Activated CD4-positive, alpha-beta T cell treated with anti-CD3 and anti-CD28 coated beads, Interleukin-2, Interleukin-4, amounts not matched to agents 100 ng/mL and 50 ng/mL, durations not matched to agents 16 hours and 8 hours (primary cell): ENCODE measurements at places on chromosomes 12 and 14.

- DNase-seq: no peak
Observed at GRCh38 chr12:54024581-54025305, 3.5 kb upstream of the HOXC6 start.

DNA sequence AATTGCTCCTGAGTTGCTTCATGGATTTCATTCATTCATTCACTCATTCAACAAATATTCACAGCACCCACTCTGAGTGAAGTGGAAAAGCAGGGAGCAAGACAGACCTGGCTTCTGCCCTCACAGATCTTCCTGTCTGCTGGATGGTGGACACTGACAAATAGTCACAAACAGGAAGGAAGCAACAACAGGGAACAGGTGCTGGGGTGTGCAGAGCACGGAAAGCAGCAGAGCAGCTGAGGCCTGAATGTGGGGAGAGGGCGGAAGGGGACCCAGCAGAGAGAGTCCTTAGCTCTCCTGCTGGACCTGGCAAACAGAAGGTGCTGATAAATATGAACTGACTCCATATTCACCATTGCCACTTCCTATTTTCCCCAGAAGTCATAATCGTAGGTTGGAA is 54.4 kb downstream of the SETD3 start:
- no peak for DNase-seq

- no peak for DNase-seq
Observed at GRCh38 chr14:99584823-99585222, 19.2 kb downstream of the CCDC85C start.

- DNase-seq: no peak
Observed at GRCh38 chr14:30240685-30241084, 313.0 kb upstream of the PRKD1 start.

DNA sequence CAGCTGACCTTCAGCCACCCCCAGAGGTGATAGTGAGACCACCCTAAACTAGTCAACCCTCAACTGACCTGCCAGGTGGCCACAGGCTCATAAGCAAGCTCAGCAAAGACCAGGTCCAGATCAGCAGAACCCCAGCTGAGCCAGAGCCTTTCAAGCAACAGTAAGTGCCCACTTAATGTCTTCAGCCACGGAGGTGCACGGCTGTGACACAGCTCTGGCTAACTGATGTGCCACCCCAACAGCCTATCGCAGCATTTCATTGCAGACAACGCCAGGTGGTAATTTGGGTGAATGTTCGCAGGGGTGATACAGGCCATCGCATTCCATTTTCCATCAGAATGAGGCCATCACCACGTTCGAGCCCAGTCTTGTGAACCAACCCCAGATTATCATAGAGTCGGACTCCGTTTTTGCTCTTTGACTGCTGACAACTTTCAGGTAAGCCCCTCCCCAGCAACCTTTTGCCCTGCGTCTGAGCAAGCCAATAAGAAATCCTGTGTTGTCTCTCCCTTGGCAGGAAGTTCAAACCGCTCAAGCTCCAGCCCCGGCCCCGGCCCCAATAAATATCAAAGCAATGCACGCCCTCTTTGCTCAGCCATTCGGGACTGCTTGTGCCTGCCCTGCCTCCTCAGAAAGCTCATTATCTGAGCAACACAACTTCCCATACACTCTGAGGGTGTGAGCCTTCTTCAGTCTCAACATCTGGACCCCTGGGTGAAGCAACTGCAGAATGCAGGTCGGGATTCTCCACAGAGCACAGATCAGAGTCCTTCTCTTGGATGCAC is 44.4 kb downstream of the JAG2 start:
- DNase-seq: no peak

DNA sequence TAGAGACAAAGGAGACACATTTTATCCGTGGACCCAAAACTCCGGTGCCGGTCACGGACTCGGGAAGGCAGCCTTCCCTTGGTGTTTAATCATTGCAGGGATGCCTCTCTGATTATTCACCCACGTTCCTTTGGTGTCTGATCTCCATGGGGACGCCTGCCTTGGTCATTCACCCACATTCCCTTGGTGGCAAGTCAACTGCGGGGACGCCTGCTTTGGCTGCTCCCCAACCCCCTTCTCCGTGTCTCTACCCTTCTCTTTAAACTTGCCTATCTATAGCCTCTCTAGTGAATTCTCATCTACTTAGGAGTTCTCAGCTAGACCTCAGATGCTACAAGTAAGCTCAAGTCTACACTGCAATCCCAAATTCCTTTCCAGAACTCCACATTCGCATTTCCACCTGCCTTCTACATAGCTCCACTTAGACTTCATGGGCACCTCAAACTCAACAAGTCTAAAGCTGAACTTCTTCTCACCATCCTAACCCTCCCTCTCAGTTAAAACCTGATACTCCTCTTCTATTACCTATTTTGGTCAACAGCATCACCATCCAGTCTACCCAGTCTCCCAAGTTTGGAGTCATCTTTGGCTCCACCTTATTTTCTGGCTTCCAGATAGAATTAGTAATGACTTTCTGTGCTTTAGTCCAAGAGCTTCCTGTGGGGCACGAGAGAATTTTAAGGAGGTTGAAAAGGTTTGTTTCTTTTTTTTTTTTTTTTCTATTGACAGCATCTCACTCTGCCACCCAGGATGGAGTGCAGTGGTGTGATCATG is 14.4 kb downstream of the SPTLC2 start:
- no peak for DNase-seq

DNA sequence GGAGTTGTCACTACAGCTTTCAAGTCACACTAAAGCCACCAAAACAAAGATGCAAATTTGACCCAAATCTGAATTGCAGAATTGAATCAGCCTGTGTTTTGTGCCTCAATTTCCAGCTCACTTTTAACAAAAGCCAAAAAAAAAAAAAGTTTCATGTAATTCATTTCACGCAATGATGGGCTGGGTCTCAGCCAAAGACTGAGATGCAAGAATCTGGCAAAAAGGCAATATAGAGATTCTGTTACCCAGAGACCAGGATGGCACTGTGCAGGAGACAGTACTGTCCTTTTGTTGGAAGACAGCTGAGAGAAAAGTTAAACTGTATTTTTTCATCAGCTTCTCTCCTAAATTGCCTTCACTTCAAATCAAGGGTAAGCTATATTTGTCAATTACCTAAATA is 205.7 kb upstream of the NPAS3 start:
- no peak for DNase-seq

GRCh38 chr12:39032448-39032847 is 127.1 kb upstream of the CPNE8 start:
- no peak for DNase-seq

GRCh38 chr14:39266525-39266870 is 32.8 kb downstream of the MIA2 start:
- peak; percentile 36 for DNase-seq

DNA sequence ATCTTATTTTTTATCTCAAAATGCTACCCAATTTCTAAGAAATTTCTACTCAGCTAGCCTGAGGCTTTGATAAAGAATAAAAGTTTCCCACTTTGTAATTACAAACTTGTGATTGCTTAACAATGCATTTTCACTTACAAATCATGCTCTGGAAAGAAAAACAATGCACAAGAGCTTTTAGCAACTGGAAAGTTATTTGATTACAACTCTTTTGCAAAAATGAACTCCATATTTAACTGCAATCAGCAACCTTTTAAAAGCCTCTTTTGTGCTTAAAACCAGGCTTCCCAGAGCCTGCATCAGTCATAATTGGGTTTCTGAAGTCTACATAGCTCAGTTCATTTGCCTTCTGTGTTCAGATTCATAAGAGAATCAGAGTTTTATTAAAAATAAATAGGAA is 395.2 kb downstream of the PAWR start:
- no peak for DNase-seq

GRCh38 chr14:52797653-52798052 is 6.2 kb upstream of the GNPNAT1 start:
- DNase-seq: no peak

DNA sequence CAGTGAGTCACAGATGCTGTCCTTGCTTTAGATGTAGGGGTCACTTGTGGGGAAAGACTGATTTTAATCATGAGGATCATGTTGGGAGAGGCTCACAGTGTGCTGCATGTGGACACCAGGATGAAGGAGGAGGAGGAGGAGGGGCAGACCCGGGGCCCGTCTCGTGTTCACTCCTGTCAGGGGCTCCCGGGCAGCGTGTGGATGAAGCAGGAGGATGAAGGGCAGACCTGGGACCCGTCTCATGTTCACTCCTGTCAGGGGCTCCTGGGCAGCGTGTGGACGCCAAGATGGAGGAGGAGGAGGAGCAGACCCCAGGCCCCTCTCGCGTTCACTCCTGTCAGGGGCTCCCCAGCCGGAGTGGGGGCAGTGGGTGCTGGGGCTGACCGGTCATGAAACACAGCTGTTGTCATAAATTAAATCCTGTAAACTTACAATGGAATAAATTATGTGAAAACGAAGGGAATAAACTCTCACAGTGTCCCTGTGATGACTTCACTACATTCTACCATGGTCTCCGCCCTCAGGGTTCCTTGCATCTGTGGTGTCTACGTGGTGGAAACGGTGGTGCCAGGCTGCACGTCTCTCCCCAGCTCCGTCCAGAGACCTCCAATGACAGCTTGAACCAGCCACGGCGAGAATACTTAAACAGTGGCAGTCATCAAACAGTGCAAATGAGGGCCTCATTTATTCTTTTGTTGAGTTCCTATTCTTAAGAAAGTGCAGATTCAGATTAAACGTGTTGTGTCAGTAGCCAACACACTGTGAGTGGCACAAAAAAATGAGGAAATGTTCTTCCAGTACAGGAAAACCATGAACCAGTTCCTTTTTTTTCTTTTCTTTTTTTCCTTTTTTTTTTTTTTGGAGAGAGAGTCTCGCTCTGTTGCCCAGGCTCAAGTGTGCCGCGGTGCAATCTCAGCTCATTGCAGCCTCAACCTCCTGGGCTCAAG is 37.7 kb upstream of the SFSWAP start:
- DNase-seq: no peak

DNA sequence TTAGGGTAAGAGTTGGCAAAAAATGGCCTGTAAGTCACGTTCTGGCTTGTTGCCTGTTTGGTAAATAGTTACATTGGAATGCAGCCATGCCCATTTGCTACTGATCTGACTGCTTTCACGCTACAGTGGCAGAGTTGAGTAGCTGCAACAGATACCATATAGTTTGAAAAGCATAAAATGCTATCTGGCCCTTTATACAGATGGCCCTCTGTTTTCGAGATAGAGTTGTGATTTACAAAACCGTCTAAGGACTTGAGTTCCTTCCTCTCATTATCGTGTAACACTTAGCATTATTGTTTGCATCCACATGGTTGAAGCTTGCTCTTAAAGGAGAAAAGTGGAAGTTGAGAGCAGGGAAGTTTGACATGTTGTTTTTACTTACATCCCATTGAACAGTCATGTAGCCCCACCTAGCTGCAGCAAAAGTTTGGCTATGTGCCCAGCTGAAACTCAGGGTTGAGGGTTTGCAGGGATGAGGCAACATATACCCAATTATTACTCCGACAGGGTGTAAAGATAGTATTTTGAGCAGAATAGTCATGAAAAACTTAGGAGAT is 11.3 kb upstream of the SCFD1 start:
- DNase-seq: no peak

- DNase-seq: no peak
Observed at GRCh38 chr12:2408262-2408661, 355.5 kb downstream of the CACNA1C start.

- no peak for DNase-seq
Observed at GRCh38 chr12:6763380-6763779, 2.8 kb upstream of the PTMS start.

- DNase-seq: no peak
Observed at GRCh38 chr12:85630851-85631250, 205.4 kb downstream of the RASSF9 start.

GRCh38 chr14:72880820-72881219 is 13.1 kb downstream of the DPF3 start:
- DNase-seq: no peak

DNA sequence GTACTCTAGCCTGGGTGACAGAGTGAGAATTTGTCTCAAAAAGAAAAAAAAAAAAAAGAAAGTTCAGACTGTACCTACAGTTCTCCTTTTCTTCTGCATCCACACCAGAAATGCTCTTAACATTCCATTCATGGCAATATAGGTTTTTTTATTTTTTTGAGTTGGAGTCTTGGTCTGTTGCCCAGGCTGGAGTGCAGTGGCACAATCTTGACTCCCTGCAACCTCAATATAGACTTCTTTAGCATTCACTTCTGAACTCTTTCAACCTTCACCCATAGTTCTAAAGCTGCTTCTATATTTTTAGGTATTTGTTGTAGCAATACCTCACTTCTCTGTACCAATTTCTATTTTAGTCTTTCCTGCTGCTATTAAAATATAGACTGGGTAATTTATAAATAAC is 1095.7 kb downstream of the FLRT2 start:
- DNase-seq: no peak

DNA sequence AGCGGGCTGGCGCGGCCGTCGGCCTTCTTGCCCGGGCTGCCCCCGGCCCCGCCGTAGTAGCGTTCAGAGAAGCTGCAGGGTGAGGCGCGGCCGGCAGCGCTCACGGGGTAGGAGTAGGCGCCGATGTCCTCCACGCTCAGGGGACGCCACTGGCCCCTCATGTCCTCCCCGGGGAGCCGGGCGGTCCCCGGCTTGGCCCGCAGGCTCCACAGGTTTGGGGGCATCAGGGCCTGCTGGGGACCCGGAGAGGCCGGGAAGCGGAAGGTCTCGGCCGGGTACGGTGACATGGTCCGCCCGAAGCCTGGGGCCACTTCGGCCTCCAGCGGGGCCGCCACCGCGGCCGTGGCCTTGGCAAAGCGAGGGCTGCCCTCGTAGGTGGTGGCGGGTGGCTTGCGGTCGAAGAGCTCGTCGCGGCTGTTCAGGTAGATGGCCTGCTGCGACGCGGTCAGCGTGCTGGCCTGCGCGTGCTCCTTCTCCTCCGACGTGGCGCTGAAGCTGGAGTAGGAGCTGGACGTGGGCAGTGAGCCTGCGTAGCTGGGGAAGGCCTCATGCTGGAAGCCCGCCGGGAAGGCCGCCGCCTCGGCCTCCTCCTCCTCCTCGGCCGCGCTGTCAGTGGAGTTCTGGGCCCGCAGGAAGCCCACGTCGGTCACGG is 48.7 kb downstream of the BEGAIN start:
- no peak for DNase-seq

DNA sequence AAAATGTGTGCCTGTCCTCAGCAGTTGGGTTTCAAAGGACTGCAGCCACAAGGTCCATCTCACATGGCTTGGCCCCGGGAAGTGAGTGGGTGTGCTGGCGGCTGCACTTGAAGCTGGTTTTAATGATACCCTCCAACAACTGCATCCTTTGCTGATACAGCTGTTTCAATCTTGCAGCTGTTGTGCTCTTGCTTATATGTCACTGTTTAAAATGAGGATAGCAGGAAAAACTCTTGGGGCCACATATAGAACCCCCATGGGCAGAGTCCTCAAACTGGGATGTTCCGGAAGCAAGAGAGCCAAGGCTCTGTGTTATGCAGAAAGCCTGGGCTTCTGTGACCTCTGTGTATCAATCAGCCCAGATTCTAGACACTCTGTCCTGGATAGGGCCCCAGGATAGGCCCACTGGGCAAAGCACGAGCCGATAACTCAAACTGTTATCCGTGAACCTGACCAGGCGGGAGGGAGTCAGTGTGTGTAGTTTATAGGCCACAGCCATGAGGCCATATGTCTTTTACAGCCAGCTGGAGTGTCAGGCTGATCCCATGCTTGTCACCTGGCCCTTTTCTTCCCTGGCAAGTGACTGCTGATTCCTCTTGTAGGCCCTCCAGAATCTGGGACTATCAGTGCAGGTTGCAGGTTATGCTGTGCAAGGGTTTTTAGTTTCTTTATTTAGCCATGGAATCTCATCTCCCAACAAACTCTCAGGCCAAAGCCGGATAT is 74.3 kb downstream of the SSPN start:
- DNase-seq: no peak
